ENCODE measurements at places on chromosomes 11 and 22. TPM values are rescaled to one million over a fixed set of nuclear protein-coding genes. Genes with fewer than 3 reads are reported as not detected.

DNA sequence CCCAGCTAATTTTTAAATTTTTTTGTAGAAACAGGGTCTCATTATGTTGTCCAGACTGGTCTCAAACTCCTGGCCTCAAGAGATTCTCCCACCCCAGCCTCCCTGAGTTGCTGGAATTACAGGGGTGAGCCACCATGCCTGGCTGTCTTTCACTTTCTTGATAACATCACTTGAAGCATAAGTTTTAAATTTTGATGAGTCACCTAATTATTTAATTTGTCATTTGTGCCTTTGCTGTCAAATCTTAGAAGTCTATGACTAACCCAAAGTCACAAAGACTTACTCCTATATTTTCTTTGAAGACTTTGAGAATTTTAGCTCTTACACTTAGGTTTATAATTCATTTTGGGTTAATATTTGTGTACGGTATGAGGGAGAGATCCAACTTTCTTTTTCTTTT lies 14.5 kb upstream of the MSANTD2 start:
- DNase-seq: no peak
- no peak overlapping the region for H3K27ac ChIP-seq
- H3K36me3 ChIP-seq: no peaks in the 10 kb centered on the region
- H3K4me3 ChIP-seq: no peak overlapping the region
- H3K27me3 ChIP-seq: peaks cover 42% of the 10 kb centered on the region

DNA sequence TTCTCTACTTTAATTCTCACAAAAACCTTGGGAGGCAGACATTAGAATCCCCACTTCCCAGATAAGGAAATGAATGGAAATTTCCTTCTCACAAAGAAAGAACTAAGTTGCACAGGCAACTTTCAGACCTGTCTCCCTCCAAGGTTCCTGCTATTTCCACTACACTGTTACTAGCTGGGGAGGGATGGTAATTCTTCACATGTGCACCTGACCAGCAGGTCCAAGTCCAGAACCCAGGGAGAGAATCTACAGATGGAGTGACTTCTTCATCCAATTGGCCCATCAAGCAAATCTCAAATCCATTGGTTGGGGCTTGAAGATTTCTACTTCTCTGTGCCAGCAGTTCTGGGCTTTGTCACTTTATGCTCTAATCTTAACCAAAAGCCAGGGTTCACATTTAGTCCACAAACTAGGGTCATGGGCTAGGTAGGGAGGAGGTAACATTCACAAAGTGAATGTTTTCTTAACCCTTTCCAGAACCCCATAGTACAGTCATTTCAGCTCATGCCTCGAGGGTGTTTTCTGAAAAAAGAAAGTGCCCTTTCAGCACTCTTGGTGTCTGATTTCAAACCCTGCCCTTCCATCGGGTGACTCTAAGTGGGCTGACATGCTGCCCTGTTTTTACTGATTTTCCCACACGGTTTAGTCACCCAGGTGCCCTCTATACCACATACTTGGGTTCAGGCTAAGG lies 2.7 kb downstream of the POU2AF1 start:
- H3K4me3 ChIP-seq: no peak overlapping the region
- H3K27me3 ChIP-seq: peaks cover 25% of the 10 kb centered on the region
- DNase-seq: no peak
- H3K36me3 ChIP-seq: no peaks in the 10 kb centered on the region
- no peak overlapping the region for H3K27ac ChIP-seq

DNA sequence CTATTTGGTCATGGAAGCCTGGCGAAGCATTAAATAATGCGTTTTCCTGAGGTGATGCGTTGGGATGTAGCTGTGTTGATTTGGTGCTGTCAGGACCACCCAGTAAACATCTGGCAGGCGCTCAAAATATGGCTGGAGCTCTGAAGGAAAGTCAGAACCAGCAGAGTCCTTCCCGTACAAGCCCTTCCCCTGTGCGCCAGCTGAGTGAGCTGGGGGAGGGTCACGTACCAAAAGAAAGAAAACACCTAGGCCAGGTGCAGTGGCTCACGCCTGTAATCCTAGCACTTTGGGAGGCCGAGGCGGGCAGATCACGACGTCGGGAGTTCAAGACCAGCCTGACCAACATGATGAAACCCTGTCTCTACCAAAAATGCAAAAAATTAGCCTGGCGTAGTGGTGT lies 55.6 kb upstream of the CECR2 start:
- peaks cover 5% of the 10 kb centered on the region for H3K27me3 ChIP-seq
- H3K36me3 ChIP-seq: no peaks in the 10 kb centered on the region
- H3K27ac ChIP-seq: no peak overlapping the region

- peaks cover 79% of the 10 kb centered on the region for H3K4me1 ChIP-seq
- DNase-seq: no peak
- H3K4me3 ChIP-seq: no peak overlapping the region
- H3K27ac ChIP-seq: peak overlapping the region; percentile 28
- H3K27me3 ChIP-seq: no peaks in the 10 kb centered on the region
Measured at GRCh38 chr11:86037743-86038142, 31.1 kb downstream of the PICALM start.

DNA sequence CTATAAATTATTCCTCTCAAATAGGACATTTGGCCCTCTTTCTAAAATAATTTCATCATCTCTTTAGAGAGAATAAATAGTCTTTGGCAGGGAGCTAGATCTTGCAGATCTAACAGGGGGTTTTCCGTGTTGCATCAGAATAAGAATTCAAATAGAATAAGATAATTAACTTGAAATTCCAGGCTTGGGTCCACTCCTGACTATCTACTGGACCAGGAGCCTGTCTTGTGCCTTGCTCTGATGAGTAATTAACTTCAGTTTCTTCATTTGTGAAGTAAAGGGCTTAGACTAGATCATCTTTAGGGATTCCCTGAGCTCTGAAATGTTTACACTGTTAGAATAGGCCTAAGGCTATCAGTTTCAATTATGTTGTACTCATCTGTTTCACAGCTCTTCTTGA lies 23.5 kb upstream of the TMEM123 start:
- peaks cover 25% of the 10 kb centered on the region for H3K4me1 ChIP-seq
- H3K27me3 ChIP-seq: no peaks in the 10 kb centered on the region
- no peak overlapping the region for H3K4me3 ChIP-seq

- H3K36me3 ChIP-seq: no peaks in the 10 kb centered on the region
- peaks cover 7% of the 10 kb centered on the region for H3K27me3 ChIP-seq
- no peak for DNase-seq
- peaks cover 2% of the 10 kb centered on the region for H3K4me1 ChIP-seq
Measured at GRCh38 chr11:92152245-92152644, 72.4 kb upstream of the FAT3 start.

- peak overlapping the region; percentile 32 for H3K27ac ChIP-seq
- DNase-seq: peak; percentile 41
- no peaks in the 10 kb centered on the region for H3K27me3 ChIP-seq
- peaks cover 43% of the 10 kb centered on the region for H3K4me1 ChIP-seq
- H3K4me3 ChIP-seq: no peak overlapping the region
Measured at GRCh38 chr11:64762674-64763525, 3.1 kb upstream of the PYGM start.

- no peaks in the 10 kb centered on the region for H3K36me3 ChIP-seq
- no peak for DNase-seq
- H3K4me3 ChIP-seq: no peak overlapping the region
- peaks cover 41% of the 10 kb centered on the region for H3K27me3 ChIP-seq
- no peak overlapping the region for H3K27ac ChIP-seq
Measured at GRCh38 chr11:118295815-118296454, 8.6 kb upstream of the CD3E start.

DNA sequence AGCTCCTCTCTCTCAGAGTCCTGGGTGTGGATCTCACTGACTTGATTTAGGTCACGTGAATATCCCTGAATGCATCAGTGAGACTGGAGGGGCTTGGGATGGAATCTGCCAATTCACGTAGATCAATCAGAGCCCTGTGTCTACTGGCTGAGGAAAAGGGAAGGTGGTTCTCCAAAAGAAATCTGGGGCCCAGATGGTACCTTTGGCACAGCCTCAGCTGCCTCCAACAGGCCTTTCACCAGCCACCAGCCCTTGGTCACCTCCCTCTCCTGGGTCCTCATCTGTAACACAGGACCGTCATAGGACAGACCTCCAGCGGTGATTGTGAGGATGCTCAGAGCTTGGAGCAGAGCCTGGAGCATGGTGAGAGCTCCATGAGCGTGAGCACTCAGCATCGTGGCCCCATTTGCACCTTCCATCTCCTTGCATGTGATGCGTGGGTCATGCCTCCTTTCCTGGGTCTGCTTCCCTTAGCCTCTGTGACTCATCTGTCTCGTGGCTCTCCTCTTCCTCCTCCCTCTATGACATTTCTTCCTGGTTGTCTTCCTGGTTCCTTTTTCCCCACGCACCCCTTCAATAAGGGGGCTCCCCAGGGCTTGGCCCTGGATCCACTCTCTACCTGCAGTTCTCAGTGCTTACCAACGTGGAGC lies 7.5 kb upstream of the MIEF1 start:
- H3K36me3 ChIP-seq: no peaks in the 10 kb centered on the region
- peak overlapping the region; percentile 32 for H3K27ac ChIP-seq
- DNase-seq: no peak
- peaks cover 15% of the 10 kb centered on the region for H3K4me1 ChIP-seq
- H3K27me3 ChIP-seq: no peaks in the 10 kb centered on the region
- H3K4me3 ChIP-seq: no peak overlapping the region

GRCh38 chr11:57432149-57432561 lies 5.2 kb upstream of the SLC43A3 start:
- no peak overlapping the region for H3K4me3 ChIP-seq
- no peaks in the 10 kb centered on the region for H3K36me3 ChIP-seq
- peaks cover 2% of the 10 kb centered on the region for H3K27me3 ChIP-seq
- H3K27ac ChIP-seq: no peak overlapping the region
- H3K4me1 ChIP-seq: peaks cover 28% of the 10 kb centered on the region

- peak overlapping the region; percentile 83 for H3K27ac ChIP-seq
- no peak for DNase-seq
- H3K4me3 ChIP-seq: peak overlapping the region; percentile 94
- H3K36me3 ChIP-seq: no peaks in the 10 kb centered on the region
- no peaks in the 10 kb centered on the region for H3K27me3 ChIP-seq
- H3K4me1 ChIP-seq: peaks cover 45% of the 10 kb centered on the region
Measured at GRCh38 chr22:31748490-31748889, 1.4 kb downstream of the PRR14L start.

DNA sequence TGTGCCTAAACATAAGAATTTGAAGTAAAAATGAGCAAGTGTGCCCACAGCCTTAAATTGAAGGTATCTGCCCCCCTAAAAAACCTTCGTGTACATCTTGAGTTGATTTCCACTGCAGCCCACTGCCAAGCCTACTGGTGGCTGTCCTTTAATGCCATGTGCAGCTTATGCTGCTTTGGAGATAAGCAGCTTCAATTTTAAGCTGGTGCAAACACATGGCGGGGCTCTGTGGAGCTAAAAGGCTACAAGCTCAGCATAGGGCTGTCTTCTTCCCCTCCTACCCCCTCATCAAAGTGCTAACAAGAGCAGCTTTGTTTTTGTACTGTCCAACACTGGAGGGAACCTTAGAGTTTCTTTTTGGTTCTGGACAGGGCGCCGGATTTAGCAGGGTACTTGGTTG lies 128.5 kb upstream of the LMO1 start:
- no peak overlapping the region for H3K27ac ChIP-seq
- no peak overlapping the region for H3K4me3 ChIP-seq
- no peaks in the 10 kb centered on the region for H3K36me3 ChIP-seq

- H3K4me1 ChIP-seq: no peaks in the 10 kb centered on the region
- no peaks in the 10 kb centered on the region for H3K36me3 ChIP-seq
- no peak overlapping the region for H3K4me3 ChIP-seq
- no peak overlapping the region for H3K27ac ChIP-seq
- H3K27me3 ChIP-seq: peaks cover 2% of the 10 kb centered on the region
Measured at GRCh38 chr11:104823657-104824056, 74.6 kb downstream of the CASP12 start.

GRCh38 chr11:34232807-34233206 lies 125.0 kb downstream of the ABTB2 start:
- peaks cover 3% of the 10 kb centered on the region for H3K27me3 ChIP-seq
- no peak for DNase-seq
- no peaks in the 10 kb centered on the region for H3K36me3 ChIP-seq

DNA sequence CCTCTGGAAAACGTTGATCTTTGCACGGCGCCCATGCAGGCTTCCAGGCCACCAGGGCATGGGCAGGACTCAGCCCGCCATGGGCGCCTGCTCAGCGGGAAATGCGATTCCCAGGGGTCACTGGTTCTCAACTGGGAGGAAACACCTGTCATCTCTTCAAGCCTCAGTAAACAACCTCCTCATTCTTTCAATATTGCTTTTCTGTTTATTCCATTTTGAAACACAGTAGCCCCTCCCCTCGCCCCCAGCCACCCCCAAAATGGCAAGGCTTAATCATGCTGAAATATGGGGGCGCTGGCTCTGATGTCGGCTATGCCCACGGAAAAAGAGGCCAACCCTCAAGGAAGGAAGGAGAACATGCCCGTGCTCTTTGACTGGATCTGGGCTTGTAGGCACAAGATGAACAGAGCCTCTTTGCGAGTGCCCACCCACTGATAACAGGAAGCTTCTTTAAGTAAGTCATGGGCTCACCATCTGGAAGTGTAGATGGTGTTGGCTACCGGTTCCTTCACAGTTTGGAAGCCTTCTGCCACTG lies 594 bp upstream of the POU2AF1 start:
- DNase-seq: no peak
- no peak overlapping the region for H3K4me3 ChIP-seq
- peaks cover 7% of the 10 kb centered on the region for H3K27me3 ChIP-seq
- no peaks in the 10 kb centered on the region for H3K4me1 ChIP-seq

GRCh38 chr11:87358461-87358860 lies 320.7 kb downstream of the TMEM135 start:
- no peak overlapping the region for H3K4me3 ChIP-seq
- DNase-seq: no peak
- no peaks in the 10 kb centered on the region for H3K36me3 ChIP-seq
- H3K27ac ChIP-seq: no peak overlapping the region

GRCh38 chr11:8336356-8337129 lies 72.9 kb upstream of the LMO1 start:
- H3K27me3 ChIP-seq: no peaks in the 10 kb centered on the region
- H3K36me3 ChIP-seq: no peaks in the 10 kb centered on the region

The CABP4 gene
- total RNA-seq: not detected

The EMID1 gene
- total RNA-seq: 0.41 TPM

The LARGE2 gene
- total RNA-seq: not detected

The CDC42BPG gene
- 0.46 TPM for total RNA-seq

The KDM4E gene
- not detected for total RNA-seq

The RASL10A gene
- 0.27 TPM for total RNA-seq

The TSSK2 gene
- not detected for total RNA-seq

The HMGXB4 gene
- total RNA-seq: 18.9 TPM

The KCNJ5 gene
- not detected for total RNA-seq

The VSIG2 gene
- total RNA-seq: not detected

The JHY gene
- 7.7 TPM for total RNA-seq

The SMPD1 gene
- total RNA-seq: 102 TPM

The B3GAT3 gene
- 35.3 TPM for total RNA-seq

The SCUBE2 gene
- 5.0 TPM for total RNA-seq

The SLC6A5 gene
- total RNA-seq: not detected

The EWSR1 gene
- total RNA-seq: 205 TPM

All from chondrocyte (in vitro differentiated cells).